Naive thymus-derived CD8-positive, alpha-beta T cell (primary cell): ENCODE measurements at places on chromosomes 5 and 9. TPM values are rescaled to one million over a fixed set of nuclear protein-coding genes. Genes with fewer than 3 reads are reported as not detected.

Gene C5orf15
- 16.4 TPM for total RNA-seq

Gene PCDHGA10
- total RNA-seq, result 0.41 TPM

Gene PCDHB2
- total RNA-seq, result not detected

Gene ANKH
- 162 TPM for total RNA-seq

Gene OGN
- total RNA-seq, result not detected

Gene CYSRT1
- total RNA-seq, result 0.30 TPM

Gene SPINK6
- not detected for total RNA-seq

Gene GHR
- not detected for total RNA-seq

Gene BAAT
- not detected for total RNA-seq

Gene POU5F2
- 1.7 TPM for total RNA-seq

Gene ZFP2
- 2.9 TPM for total RNA-seq

Gene LRRC26
- not detected for total RNA-seq

Gene TAF11L10
- total RNA-seq, result not detected

Gene ABO
- not detected for total RNA-seq

Gene IL3
- not detected for total RNA-seq

Gene LCP2
- total RNA-seq, result 299 TPM

Gene FOXD1
- total RNA-seq, result not detected

Gene EMB
- total RNA-seq, result 195 TPM

Gene DNAH5
- total RNA-seq, result not detected

Gene CDH9
- not detected for total RNA-seq

Gene GLRA1
- not detected for total RNA-seq

Gene SERF1A
- total RNA-seq, result 9.5 TPM

Gene CACNA1B
- not detected for total RNA-seq

Gene CBY3
- total RNA-seq, result 0.99 TPM

Gene TCF7
- 911 TPM for total RNA-seq

Gene FOXD4L3
- total RNA-seq, result 0.29 TPM

Gene LRRC19
- not detected for total RNA-seq

Gene CCDC127
- 8.4 TPM for total RNA-seq

Gene MAMDC2
- total RNA-seq, result not detected

Gene PRDM9
- total RNA-seq, result not detected
